ENCODE measurements at places on chromosomes 12 and 14. TPM values are rescaled to one million over a fixed set of nuclear protein-coding genes. Genes with fewer than 3 reads are reported as not detected.

The SMIM41 gene
- total RNA-seq, result 4.5 TPM

The GALNT16 gene
- 4.6 TPM for total RNA-seq

The HOXC4 gene
- total RNA-seq, result 0.17 TPM

The C12orf75 gene
- 79.7 TPM for total RNA-seq

The BBOF1 gene
- total RNA-seq, result 6.0 TPM

The LRRC10 gene
- not detected for total RNA-seq

The PTGDR gene
- not detected for total RNA-seq

The ANO4 gene
- 1.3 TPM for total RNA-seq

The SSPN gene
- 10.9 TPM for total RNA-seq

Data from smooth muscle cell of trachea (primary cell).